ENCODE measurements at places on chromosomes 2 and 18.
A peak's percentile ranks its signal among the peaks of the same experiment; 100 is the strongest.

DNA sequence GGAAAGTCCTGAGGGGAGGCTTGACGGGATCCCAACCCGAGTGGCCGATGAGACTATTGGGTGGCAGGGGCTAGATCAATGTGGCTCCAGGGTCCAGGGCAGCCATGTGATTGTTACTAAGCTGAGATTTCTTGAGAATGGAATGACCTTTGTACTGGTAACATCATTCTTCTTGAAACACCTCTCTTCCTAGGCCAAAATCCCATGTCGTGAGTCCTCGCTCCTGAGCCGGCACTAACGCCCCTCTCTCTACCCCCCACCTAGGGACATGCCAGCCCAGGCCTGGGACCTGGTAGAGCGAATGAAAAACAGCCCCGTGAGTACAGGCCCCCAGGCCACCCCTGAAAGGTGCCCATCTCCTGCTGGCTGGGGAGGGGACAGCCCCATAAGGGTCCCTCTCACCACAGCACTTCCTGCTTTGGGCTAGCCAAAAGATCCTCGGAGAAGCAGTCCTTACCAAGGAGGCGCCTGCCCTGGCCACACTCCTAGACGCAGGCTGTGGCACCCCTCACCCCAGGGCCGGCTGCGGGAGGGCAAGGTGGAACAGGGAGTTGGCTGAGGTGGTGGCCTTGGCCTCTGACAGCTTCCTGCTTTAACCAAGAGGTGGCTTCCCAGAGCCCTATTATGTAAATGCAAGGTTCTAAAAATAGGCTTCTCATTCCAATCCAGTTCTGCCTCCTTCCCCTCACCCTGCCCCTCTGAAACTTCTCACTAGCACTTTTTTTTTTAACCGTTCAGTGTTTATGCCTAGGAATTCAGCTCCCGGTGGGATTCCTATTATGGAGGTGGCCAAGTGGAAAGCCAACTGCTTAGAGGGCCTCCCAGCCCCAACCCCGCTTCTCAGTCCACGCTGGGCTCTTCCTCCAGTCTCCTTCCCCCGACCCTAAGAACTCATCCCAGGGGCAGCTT, 126.6 kb upstream of the PPP1CB start:
- peak; percentile 64 for DNase-seq

GRCh38 chr2:23525137-23525765, 140.3 kb downstream of the KLHL29 start:
- DNase-seq: no peak

GRCh38 chr2:121902171-121902591, 146.7 kb downstream of the TSN start:
- DNase-seq: no peak

DNA sequence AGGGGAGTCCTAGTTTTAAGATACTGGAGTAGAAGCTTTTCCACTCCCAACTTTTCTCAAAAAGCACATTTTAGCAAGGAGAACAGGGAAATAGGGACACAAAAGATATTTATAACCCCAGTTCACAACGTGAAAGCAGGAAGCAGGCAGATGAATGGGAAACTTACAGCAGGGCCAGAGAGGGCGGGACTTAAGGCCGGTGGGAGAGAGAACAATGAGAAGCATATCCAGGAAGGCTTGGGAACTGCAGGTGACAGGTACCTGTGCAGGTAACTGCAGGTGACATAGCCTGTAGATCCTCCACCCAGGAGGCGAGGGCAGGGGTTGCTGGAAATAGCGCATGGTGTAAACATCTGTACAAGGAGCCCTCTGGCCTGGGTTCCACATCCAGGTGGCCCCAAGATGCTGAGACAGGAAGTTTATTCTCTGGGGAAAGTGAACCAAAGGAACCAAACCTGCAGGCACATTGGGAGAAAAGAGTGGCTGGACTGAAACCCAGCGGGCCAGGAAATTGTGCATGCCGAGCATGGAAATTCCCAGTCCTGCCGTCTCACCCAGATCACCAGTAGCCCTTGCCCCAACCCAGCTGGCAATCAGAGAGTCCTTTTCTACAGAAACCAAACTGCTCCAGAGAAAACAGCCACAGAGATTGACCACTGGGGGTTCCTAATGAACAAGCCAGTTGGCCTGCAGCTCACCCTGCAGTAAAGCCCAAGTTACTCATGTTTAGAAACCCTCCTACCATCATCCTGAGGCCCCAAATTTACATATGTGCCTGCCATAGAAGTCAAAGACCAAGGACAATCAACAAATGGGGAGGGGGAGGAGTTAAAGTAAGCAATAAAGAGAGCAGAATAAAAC, 24.3 kb upstream of the COL6A3 start:
- no peak for DNase-seq

DNA sequence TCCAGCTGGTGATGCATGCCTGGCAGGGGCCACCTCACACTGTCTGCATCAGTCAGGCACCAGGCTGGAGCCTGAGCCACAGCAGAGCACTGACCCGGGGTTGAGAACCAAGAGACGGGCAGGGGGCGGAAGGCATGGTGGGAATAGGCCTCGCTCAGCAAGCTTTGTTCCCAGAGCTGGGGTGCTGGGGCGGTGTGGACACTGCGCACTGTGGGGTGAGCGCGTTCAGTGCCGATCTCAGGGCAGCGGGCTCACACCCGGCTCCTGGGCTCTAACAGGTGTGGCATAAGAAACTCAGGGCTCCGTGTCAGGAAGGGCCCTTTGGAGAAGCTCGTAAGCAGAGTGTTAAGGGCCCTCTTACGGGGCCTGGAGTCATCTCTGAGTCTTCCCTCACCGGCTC, 15.7 kb downstream of the SH3RF3 start:
- DNase-seq: no peak

DNA sequence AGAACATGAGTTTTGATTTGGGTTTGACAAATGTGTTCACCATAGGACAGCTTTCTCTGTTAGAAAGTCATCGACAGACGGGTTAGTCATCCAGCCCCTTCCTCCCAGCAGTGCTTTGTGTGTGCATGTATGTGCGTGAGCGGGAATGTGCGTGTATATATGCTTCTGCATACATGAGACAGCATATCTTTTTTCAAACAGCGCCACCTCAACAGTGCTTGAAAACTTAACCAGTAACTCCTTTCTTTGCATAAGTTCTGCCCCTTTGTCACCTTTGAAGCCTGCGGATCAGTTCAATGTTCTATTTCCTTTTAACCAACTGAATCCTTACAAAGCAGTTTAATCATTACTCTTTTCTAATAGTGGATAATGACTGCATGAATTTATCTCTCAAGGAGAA, 351.4 kb downstream of the LPIN1 start:
- no peak for DNase-seq

Data from stimulated activated CD4-positive, alpha-beta T cell treated with anti-CD3 and anti-CD28 coated beads, Interleukin-4, amount 100 ng/mL, for 24 hours (primary cell).